ENCODE measurements at places on chromosomes 6 and 20. TPM values are rescaled to one million over a fixed set of nuclear protein-coding genes. Genes with fewer than 3 reads are reported as not detected.

DNA sequence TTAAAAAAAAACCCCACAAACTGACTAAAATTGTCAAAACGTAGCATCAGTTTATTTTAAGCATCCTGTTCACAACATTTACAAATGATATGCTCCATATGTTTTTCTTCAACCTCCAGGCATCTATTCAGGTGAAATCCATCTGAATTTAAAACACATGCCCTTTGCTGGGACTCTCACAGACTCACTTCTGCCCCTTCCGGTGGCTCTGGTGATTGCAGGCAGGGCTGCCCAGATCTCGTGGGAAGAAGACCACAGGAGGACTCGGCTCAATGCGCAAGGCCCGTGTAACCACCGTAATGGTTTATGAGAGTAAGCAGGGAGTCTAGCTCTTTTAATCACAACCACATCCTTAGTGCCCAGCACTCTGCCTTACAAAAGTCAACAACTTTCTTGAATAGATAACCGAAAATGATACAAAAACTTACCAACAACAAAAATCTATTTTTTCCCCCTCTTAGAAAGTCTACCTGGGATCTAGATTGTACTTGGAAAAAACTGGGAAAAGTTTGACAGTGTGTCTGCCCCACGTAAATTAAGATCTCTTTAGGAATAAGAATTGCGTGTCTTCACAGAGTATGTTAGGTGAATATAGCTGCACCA is 139.1 kb downstream of the KIF16B start:
- no peak overlapping the region for H3K27ac ChIP-seq
- H3K4me1 ChIP-seq, result no peaks in the 10 kb centered on the region
- H3K36me3 ChIP-seq, result no peaks in the 10 kb centered on the region
- no peaks in the 10 kb centered on the region for H3K27me3 ChIP-seq
- H3K4me3 ChIP-seq, result no peak overlapping the region

The ARMC12 gene
- 0.47 TPM for total RNA-seq

DNA sequence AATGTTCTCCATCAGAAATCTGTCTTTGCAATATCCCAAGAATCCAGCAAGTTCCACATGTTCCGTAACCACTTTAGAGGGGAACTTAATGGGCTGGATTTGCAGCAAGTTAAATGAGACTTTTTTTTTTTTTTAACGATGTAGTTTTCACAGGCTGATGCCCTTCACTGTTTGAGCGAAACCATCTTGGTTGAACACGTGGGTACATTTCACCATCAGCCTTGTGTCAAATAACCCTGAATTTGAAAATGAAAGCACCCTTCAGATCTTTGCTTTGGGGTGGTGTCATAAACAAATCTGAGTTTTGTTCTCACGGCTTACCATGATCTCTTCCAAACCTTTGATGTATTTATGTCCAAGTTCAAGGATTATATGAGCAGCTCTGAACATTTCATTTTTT is 73.7 kb upstream of the EXOC2 start:
- H3K4me3 ChIP-seq, result no peak overlapping the region
- DNase-seq, result no peak
- no peak overlapping the region for H3K27ac ChIP-seq
- H3K27me3 ChIP-seq, result no peaks in the 10 kb centered on the region

DNA sequence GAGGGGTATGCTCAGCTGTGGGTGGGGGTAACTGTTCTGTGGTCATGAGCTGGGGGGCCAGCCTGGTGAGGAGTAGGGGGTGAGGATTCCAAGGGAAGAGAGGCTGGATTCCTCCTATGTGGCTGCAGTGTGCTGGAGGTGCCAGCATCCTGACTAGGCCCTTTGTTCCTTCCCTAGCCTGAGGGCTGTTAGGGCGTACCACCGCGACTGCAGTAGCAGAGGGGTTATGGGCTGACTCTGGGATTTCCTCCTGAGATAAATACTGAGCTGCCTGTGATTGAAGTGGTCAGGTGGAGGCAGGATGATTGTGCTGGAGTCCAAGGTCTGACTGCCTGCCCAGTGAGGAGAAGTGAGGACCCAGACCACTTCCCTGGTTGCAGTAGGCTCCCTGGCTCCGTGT is 205.3 kb downstream of the ADGRG6 start:
- no peak overlapping the region for H3K27ac ChIP-seq
- no peaks in the 10 kb centered on the region for H3K36me3 ChIP-seq
- H3K4me3 ChIP-seq, result no peak overlapping the region
- H3K27me3 ChIP-seq, result no peaks in the 10 kb centered on the region

The IL20RA gene
- 0.16 TPM for total RNA-seq

DNA sequence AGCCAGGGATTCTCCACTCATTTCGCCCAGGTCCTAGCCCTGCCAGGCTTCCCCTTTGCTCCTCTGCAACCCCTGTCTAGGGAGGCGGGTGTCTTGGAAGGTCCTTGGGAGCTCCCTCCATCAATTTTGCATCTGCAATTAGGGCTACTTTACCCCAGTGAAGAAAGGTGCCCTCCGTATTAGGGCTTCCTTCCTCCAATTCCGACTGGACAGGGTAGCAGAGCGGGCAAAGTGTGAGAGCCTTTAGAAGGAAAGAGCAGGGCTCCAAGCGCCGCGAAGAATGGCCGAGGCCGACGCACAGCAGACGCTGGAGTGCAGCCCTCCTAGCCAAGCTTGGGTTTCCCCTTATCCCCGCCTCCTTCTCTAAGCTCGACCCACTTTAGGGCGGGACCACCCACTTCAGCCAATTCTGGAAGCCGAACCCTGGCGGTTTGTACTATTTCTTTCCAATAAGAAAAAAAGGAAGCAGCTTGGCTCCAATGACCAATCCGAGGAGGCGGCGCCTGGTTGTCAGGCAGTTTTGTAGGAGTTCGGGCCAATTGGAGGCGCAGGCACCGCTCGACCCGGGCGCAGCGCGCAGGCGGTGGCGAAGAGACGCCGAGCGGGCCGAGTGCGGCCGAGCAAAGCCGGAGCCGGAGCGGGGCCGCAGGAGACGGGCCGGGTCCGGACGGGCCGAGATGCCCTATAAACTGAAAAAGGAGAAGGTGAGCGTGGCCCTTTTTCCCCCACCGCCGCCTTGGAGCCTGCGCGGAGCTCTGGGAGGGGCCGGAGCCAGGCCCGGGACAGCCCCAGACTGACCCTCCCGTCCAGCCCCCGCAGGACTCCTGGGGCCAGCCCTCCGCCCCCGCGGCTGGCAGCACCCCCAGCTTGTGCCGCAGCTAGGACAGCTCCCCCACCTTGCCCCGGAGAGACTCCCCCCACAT is at the start of gene PPP2R5D:
Gene PPP2R5D (plus strand): TSS at position 570 of the 923 bp plus-strand sequence. CDS start 108 bp downstream, at position 678.
- H3K27ac ChIP-seq, result peak within 1 kb of the TSS; percentile 46
- H3K27me3 ChIP-seq, result no peaks in the 10 kb centered on the region
- no peaks in the 10 kb centered on the region for H3K36me3 ChIP-seq
- DNase-seq, result peak; percentile 99
- H3K4me3 ChIP-seq, result peak within 1 kb of the TSS; percentile 73

GRCh38 chr6:143531720-143532499 is 20.4 kb upstream of the FUCA2 start:
- no peak overlapping the region for H3K4me3 ChIP-seq
- no peaks in the 10 kb centered on the region for H3K36me3 ChIP-seq
- DNase-seq, result no peak
- H3K4me1 ChIP-seq, result no peaks in the 10 kb centered on the region
- H3K27ac ChIP-seq, result no peak overlapping the region

The CYP24A1 gene
- 39.0 TPM for total RNA-seq

DNA sequence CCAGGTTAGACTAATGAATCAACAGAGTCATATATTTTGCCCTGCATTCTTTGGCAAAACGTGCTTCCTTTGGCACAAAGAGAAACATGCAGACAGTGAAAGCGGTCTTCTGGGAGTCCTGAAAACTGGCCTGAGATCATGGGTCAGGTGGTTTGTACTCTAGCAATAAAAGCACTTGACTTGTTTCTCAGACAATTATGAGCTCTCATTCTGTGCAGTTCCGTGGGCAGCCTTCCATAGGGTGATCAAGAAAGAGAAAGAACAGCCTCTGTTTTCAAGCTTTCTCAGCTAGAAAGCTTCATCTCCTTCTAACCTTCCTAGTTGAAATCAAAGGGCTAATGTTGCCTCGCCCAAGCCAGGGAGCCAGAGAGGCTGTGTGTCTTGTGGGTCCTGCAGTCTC is 62.7 kb upstream of the ISM1 start:
- DNase-seq, result no peak
- H3K4me3 ChIP-seq, result no peak overlapping the region
- no peak overlapping the region for H3K27ac ChIP-seq
- H3K4me1 ChIP-seq, result no peaks in the 10 kb centered on the region
- no peaks in the 10 kb centered on the region for H3K27me3 ChIP-seq

DNA sequence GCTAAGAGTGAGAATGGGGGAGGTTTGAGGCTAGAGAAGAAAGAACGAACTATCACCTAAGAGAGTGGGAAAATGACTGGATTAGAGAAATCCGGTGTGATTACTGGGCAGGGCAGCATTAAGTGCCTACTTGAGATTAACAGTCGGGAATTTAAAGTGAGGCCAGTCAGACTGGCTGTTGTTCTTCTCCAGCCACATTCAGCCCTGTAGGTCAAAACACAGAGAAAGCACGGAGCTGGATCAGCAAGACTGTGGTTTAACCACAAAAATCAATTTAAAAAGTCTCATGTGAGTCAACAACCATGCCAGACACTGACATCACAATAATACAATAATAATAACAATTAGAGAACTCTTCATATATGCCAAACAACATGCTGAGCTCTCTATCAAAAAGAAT is 301.9 kb upstream of the SGK1 start:
- H3K27me3 ChIP-seq, result no peaks in the 10 kb centered on the region
- no peak for DNase-seq
- no peaks in the 10 kb centered on the region for H3K4me1 ChIP-seq

- no peak for DNase-seq
- H3K27me3 ChIP-seq, result no peaks in the 10 kb centered on the region
- no peaks in the 10 kb centered on the region for H3K4me1 ChIP-seq
- no peak overlapping the region for H3K4me3 ChIP-seq
- no peaks in the 10 kb centered on the region for H3K36me3 ChIP-seq
- H3K27ac ChIP-seq, result no peak overlapping the region
Measured at GRCh38 chr6:102438171-102438570, 1044.7 kb downstream of the GRIK2 start.

DNA sequence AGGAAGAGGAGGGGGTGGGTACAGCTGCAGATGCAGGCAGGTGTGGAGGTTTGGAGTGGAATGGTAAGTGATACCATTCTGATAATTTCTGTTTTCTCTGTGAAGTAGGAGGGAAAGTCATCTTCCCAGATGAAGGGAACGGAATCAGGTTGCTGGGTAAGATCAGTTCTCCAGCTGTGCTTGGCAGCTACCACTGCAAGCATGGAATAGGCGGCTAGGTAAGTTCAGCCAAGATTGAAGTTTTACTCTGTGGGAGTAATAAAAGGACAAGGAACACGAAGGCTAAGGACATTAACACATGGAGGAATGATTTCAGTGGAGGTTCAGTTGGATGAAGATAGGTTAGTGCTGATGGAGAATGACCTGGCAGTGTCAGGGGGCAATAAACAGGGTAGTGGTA is 128.3 kb downstream of the CARMIL1 start:
- no peaks in the 10 kb centered on the region for H3K27me3 ChIP-seq
- no peak overlapping the region for H3K27ac ChIP-seq
- H3K4me3 ChIP-seq, result no peak overlapping the region
- no peak for DNase-seq
- H3K36me3 ChIP-seq, result no peaks in the 10 kb centered on the region

- H3K4me3 ChIP-seq, result peak overlapping the region; percentile 79
- H3K27me3 ChIP-seq, result no peaks in the 10 kb centered on the region
- no peaks in the 10 kb centered on the region for H3K36me3 ChIP-seq
- DNase-seq, result no peak
- peak overlapping the region; percentile 4 for H3K27ac ChIP-seq
Measured at GRCh38 chr6:105402090-105402938, 568 bp downstream of the PREP start.

GRCh38 chr6:52415917-52416628 is 4.1 kb upstream of the EFHC1 start:
- H3K27ac ChIP-seq, result no peak overlapping the region
- no peaks in the 10 kb centered on the region for H3K36me3 ChIP-seq
- DNase-seq, result no peak
- H3K4me1 ChIP-seq, result peaks cover 4% of the 10 kb centered on the region
- H3K27me3 ChIP-seq, result no peaks in the 10 kb centered on the region

- H3K4me3 ChIP-seq, result no peak overlapping the region
- no peaks in the 10 kb centered on the region for H3K36me3 ChIP-seq
- peaks cover 2% of the 10 kb centered on the region for H3K4me1 ChIP-seq
- H3K27ac ChIP-seq, result no peak overlapping the region
- H3K27me3 ChIP-seq, result no peaks in the 10 kb centered on the region
- DNase-seq, result no peak
Measured at GRCh38 chr6:156774863-156775405, 2.2 kb upstream of the ARID1B start.

DNA sequence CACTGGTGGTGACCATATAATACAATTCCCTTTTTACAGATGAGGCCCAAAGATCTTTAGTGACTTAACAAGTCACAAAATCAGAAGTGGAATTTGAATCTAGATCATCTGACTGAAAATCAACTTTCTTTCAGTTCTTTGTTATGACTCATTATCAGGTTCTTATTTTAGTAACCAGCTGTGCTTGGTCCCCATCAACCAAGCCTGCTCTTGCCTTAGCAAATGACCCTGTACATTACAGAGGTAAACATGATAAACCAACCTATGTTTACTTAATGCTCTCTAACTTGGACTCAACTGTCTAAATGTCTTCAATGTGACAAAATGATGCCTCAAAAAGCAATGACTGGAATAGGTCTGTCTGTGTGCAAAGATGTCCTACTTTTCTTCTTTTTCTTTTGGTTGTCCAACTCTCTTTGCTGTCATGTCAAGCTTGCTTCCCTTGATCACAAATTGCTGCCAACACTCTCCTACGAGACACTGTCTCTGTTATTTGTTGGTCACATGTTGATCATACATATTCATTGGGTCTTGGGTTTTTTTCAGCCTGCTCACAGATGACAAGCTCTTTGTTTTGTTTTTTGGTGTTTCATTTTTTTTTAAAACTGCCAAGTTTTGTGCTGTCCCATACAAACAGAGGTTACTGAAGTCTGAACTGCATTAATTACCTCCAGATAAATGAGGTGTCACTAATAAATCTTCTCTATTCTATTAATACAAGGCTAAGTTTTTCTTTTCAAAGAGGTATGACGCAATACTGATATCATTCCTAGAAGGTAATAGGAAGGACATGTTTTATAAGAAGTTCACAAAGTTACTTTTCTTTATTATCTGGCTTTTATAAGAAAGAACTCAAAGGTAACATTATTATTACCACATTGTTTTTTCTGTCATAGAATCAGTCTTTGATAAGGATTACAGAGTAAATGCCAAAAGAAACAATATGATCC is 62.2 kb upstream of the PLN start:
- H3K27ac ChIP-seq, result no peak overlapping the region
- no peak overlapping the region for H3K4me3 ChIP-seq
- no peaks in the 10 kb centered on the region for H3K27me3 ChIP-seq
- no peaks in the 10 kb centered on the region for H3K4me1 ChIP-seq
- DNase-seq, result no peak

- DNase-seq, result no peak
- H3K36me3 ChIP-seq, result no peaks in the 10 kb centered on the region
- no peaks in the 10 kb centered on the region for H3K27me3 ChIP-seq
- H3K27ac ChIP-seq, result no peak overlapping the region
- H3K4me3 ChIP-seq, result no peak overlapping the region
Measured at GRCh38 chr6:98644063-98644462, 190.3 kb upstream of the POU3F2 start.

GRCh38 chr20:48395816-48396546 is 431.8 kb downstream of the PREX1 start:
- H3K4me1 ChIP-seq, result no peaks in the 10 kb centered on the region
- no peak overlapping the region for H3K27ac ChIP-seq
- no peaks in the 10 kb centered on the region for H3K36me3 ChIP-seq
- H3K4me3 ChIP-seq, result no peak overlapping the region

All from kidney (tissue), 22 donors.